T-helper 9 cell (primary cell): ENCODE measurements at places on chromosomes 11 and 22.

- DNase-seq: no peak
Observed at GRCh38 chr22:26068571-26068970, 100.7 kb upstream of the SEZ6L start.

- no peak for DNase-seq
Observed at GRCh38 chr11:13875643-13876042, 86.9 kb upstream of the SPON1 start.

- DNase-seq: no peak
Observed at GRCh38 chr11:128670631-128671030, 23.2 kb upstream of the FLI1 start.

DNA sequence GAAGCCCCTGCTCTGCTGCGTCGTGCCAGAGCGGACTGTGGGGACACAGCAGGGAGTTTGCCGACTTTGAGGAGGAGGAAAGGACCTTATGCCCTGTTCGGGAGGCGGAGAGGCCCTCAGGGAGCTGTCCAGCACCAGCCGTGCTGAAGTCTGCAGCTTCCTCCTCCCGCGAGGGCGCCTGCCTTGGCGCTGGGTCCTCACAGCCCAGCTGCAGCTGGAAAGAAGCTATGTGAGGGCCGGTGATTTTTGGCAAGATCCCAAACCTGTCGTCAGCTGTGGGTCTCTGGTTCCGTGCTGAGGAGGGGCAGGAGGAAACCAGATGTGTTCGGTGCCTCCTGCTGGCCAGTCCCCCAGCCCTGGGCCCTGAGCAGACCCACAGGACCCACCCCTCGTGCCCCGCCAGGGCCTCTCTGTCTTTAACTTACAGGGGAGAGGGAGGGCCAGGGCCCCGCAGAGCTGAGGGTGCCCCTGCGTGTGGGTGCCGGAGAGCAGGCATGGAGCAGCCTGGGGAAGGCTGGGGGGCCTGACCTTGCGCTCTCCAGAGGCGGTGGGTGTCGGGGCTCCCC lies 12.0 kb downstream of the BRSK2 start:
- DNase-seq: peak; percentile 46

DNA sequence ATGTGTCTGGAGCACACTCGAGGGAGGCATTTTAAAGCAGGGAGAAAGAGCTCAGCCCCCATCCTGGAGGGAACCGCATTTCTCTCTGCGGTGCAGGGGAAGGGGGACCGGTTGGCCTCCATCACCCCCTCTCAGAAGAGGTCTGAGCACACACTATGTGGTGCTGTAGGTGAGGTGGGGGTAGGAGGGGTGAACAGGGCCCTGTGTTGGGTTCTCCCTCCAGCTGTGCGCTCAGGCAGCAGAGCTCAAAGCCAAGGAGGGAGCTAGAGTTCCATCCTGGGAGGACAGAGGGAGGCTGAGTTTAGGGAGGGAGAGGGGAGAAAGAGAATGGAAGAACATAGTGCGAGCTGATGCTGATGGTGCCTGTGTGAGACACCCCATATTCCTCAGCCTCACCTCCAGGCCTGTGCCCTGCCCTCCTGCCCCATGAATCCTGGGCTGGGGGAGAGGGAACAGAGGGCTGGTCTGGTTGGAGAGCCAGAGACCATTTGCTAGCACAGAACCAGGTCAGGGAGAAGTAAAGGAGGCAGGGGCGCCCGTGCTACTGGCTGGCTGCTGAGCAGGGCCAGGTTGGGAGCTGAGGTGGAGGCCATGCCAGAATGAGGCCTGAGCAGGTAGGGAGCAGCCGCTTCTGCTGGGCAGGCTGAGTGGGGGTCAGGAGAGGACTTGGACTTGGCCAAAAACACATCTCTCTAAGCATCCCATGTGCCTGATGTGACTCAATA lies 43.7 kb downstream of the ALX4 start:
- no peak for DNase-seq

DNA sequence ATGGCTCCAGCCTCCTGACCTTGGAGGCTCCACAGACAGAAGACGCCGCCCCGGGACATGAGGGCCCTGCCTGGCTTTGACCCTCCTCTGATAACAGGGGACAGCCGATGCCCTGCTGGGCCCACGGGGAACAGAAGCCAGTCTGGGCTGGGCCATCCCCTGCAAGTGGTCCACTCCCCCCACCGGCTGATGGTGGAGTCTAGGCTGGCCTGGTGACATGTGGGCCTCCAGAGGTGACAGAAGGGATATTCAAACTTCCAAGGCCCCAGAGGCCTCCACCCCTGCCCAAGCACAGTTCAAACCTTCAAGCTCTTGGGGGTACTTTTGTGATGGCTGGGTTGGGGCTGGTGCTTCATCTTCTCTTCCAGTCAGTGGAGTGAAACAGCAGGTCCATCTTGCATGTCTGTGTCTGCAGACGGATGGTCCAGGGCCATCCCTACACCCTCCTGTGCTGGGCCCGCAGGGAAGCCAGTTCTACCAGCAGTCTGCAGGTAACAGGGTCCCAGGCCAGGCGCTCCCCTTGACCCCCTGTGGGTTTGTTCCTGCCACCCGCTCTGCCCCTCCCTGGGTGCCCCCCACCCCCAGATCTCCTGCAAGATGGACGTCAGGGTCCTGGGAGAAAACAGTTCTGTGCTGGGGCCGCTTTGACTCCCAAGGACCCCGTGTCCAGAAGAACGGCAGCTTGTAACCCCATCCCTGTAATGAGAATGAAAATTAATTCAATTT lies 929.9 kb downstream of the BRD1 start:
- DNase-seq: no peak

- no peak for DNase-seq
Observed at GRCh38 chr11:2746401-2747247, 46.8 kb upstream of the KCNQ1OT1 start.

DNA sequence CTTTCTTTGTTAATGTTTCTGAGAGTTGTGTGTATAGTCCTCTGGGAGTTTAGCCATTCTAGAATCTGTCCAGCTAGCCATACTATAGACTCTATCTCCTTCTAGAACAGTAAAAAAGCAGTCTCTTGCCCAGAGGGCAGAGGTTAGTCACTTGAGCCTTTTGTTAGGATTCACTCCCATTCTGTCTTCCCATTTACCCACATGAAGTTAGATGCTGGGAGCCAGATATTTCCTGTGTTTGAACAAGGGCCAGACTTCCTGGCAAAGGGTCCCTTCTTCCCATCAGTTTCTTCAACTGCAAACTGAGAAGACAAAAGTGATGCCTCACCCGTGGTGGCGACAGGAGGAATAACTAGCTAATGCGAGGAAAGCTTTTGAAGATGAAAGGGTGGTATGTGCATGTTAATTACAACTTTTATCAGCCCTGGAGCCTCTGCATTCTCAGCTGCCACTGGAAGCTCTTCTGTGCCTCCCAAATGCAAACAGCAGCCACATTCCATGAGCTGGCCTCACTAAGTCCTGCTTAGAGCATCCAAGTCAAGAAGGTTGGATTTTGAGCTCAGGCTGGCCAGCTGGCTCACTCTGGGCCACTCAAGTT lies 12.8 kb downstream of the CD44 start:
- no peak for DNase-seq

- DNase-seq: no peak
Observed at GRCh38 chr11:129999407-129999806, 3.2 kb downstream of the PRDM10 start.

DNA sequence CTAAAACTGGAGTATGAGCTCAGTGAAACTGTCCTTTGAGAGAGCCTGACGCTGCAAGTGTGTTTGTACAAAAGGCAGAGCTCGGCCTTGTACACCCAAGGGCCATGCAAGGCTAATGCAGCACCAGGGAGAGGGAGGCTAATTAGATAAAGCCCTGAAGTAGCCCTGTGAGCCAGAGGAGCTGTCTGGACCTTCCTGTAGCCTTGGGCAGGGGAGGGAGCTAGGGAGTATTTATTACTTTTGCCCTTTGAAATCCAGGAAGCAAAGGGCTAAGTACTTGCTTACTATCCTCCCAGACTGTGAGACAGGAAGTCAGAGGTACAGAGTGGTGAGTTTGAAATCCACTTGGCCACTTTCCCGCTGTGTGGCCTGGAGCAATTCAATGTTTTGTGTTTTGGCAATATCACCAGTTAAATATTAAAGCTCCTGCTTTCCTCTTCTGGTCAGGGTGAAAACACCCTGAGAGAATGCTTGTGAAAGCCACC lies 10.2 kb upstream of the LDHA start:
- DNase-seq: no peak

GRCh38 chr22:36768616-36769015 lies 7.3 kb downstream of the IFT27 start:
- DNase-seq: no peak

GRCh38 chr11:27290261-27291050 lies 72.6 kb downstream of the CCDC34 start:
- DNase-seq: no peak

DNA sequence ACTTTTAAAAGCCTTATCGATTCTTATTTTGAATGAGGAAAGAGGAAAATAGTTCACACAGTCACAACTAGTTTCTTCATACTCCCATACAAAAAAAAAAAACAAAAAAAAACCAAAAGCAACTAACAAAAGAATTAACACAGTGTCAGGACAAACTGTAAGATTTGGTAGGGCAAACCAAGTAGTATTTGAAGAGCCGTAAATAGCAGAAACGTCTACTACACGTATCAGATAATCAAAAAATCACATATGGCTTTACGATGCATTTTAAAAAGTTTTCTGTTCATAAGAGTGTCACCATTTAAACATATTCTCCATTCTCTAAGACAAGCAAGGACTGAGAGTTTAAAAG lies 2.3 kb downstream of the PICALM start:
- DNase-seq: no peak

DNA sequence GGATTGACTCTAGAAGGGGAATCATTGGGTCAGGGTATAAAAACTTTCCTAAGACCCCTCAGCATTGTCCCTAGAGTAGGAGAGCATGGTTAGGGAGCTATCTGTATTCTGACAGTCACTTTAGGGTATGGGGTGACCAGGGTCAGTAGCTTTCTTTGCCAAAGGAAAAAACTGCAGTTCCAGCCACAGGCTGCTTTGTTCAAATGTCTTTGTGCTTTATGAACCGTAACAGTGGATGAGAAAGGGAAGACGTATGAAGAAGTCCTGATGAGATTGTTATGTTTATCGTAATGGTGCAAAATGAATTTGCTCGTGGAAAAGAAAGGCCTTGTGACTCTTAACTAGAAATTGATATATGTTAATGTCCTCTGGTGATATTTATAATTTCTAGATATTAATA lies 30.0 kb downstream of the CYB5R2 start:
- no peak for DNase-seq

DNA sequence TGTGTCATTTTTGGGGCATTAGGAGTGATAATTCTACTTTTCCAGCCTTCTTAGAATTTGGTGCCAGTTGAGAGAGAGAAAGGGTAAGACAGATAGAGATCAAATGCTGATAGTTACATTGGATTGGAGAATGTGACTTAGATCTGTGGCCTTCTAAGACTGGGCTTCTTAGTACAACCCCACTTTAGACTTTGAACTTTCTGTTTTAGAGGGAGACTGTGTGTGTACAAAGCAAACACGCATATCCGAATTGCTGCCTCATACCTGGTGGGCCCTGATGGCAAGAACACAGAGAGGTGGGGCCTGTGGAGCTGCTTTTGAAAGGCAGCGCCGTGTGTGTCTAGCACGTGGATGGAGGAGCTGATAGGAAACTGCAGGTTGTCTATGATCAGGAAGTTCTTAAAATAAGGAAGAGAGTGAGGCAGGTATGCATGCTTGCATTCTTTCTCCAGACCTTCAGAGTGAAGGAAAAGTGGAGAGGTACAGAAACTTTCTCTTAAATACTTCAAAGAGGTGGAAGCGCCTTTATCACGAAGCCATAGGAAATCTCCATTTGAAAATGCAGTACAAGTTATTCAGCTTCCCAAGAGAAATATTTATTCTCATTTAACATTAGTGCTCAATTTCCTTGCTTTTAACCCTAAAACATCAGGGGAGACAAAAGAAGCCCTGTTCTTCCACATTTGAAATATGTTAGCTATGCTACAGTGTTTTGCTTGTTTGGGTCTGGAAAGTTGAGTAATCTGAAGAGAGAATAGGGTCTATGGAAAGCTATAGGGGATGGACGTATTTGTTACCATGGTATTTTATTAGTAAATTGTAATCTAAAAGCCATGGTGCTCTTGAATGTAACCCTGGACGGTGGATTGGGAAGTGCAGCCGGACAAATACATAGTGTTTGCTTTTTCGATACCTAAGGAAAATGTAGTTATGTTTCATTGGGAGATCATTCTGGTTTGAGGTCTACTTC lies 13.7 kb downstream of the PDHX start:
- DNase-seq: no peak

- DNase-seq: peak; percentile 57
Observed at GRCh38 chr22:29245626-29246385, 22.0 kb downstream of the RHBDD3 start.

DNA sequence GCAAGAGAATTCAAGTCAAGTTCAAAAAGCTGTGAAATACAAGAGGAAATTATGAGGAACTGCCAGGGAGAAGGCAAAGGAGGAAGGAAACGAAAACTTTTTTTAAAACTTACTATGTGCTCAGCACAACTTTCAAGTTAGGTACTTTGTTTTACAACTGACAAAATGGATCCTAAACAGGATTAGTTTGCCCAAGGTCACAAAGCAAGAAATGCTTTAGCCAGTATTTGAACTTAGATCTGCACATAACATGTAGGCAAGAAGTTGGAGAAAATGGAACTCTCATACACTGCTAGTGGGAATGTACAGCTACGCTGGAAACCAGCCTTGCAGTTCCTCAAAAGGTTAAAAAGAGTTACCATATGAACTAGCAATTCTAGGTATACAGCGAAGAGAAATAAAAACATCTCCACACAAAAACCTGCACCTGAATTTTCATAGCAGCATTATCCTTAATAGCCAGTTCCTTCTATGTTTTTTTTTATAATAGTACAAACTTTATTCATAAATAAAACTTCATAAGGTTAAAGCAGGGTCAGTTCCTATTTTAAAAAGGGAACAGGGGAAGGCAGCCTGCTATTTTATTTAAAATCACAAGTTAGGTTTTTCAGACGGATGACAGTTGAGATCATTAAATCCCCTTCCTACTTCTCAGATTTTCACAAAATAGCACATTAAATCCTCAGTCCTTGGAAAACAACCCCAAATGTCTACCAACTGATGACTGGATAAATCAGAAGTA lies 19.2 kb downstream of the DDX6 start:
- no peak for DNase-seq

GRCh38 chr11:20253796-20254195 lies 93.5 kb upstream of the DBX1 start:
- no peak for DNase-seq

DNA sequence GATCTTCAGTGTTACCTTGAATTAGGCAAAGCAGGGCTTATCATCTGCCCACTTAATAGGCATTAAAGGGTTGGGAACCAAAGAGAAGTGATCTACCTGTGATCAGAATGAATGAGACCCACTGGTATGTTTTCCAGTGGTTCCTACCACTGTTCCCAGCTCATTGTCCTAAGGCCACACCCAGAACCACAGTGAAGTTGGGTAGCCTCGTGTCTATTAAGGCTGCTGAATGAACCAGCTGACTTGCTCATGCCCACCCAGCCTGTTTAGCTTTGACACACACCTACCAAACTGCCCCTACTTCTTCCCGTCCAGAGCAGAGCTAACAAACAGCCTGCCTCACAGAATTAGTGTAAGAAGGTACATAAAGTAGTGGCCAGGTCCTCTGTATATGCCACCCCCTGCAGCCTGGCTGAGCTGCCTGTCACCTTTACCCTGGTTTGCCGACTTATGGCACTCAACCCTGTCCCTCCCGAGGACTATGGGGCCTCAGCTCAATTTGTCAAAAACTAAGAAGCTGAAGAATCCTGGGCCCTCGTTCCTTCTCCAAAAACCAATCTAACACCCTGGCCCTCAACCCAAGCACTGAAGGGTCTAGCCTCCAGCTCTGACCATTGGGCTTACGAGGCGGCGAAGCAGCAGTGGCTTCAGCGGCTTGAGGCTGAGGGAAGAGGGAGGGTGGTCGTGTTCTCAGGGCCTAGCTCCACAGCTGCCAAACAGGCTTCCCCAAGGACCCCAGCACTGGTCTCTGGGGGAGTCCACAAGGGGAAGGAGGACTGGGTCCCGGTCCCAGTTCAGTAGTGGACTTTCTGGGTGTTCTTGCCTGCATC lies 9.8 kb downstream of the UCP2 start:
- no peak for DNase-seq
